Left renal cortex interstitium (tissue), 4 donors: ENCODE measurements at places on chromosomes 2 and 18.

- DNase-seq: no peak
Observed at GRCh38 chr2:105934467-105934866, 189.8 kb downstream of the NCK2 start.

DNA sequence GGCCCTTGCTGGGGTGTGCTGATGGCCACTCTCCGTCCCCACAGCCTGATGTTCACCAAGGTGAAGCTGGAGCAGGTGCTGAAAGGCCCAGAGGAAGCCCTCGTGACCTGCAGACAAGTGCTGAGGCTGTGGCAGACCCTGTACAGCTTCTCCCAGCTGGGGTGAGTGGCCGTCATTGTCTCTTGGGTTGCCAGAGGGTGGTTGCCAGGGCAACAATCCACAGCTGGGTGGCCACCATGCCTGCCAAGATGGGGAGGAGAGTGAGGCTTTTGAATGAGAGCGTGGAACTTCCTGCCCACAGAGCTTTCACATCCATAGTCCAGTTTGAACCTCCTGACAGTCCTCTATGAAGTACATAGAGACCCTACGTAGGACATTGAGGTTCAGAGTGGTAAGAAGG, 108.8 kb downstream of the STPG4 start:
- DNase-seq: no peak

DNA sequence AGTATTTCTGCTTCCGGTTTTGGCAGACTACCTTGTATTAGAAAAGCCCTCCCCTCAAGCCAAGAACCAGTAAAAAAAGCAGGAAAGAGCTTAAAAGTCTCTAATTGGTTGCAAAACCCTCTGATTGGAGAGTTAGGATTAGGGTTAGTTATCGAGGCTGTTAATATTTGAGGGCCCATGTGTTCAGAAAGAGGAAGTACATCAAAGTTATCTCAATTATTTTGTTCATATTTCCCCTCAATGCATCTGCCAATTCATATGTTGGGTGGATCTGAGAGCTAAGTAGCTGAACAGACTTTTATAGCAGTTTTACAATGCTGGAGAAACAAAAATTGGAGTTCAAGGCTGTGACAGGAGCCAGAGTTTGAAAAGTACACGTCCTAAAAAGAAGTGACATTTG, 43.1 kb upstream of the KLHL14 start:
- no peak for DNase-seq

DNA sequence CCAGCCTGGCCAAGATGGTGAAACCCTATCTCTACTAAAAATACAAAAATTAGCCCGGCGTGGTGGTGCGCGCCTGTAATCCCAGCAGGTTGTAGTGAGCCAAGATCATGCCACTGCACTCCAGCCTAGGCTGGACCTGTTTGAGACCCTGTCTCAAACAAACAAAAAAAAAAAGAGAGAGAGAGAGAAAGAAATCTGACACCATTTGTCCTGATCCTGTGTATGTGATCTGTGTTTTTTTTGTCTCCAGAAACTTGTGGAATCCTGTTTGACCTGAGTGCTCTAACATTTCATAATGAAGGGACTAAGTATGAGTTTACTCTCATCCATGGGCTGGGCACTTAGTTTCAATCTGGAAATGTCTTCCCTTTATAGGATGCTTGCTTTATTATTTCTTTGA, 6.4 kb upstream of the ITPRIPL1 start:
- no peak for DNase-seq

- DNase-seq: no peak
Observed at GRCh38 chr2:34069604-34070003, 470.5 kb upstream of the FAM98A start.

DNA sequence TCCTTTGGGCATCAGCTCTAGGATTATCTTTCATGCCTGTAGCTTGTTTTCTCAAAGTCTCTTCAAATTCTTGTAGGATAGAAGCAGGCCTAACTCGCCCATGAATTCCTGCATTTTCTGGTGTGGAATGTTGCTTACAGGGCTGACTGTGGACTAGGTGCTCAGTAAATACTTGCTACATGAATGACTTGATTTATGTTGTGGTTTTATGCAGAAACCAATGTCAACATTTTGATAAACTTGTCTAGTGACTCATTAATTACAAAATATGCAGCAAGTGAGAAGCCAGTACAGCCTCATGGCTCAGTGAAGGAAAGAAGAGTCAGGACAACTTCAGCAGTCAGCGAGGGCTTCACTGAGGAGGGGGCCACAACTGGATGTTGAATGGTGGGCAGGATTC, 110.6 kb upstream of the SIX2 start:
- DNase-seq: no peak

GRCh38 chr2:167855211-167855610, 392.2 kb downstream of the STK39 start:
- no peak for DNase-seq

DNA sequence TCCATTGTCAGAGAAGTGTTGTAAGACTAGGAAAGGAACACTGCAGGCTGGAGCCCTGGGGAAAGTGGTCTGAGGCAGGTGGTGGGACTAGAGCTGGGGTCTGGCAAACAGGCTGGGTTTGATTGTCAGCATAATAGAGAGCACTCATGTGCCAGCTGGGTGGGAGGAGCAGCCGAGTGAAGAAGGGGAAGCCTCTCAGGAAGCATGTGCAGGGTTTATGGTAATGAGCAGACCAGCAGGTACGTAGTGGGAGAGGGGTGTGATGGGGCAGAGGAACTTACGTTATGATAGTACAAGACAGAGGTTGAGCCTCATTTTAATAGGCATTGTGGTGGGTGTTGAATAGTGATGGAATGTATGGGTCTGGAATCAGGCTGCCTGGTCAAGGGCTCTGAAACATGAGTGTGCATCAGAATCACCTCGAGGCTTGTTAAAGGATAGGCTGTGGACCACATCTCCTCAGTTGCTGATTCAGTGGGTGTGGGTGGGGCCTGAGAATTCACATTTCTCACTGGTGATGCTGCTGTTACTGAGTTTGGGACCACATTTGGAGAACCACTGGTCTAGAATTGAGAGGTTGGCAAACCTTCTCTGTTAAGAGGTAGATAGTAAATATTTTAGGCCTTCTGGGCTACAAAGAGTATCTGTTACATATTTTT, 1.7 kb upstream of the MGAT5 start:
- no peak for DNase-seq

- DNase-seq: no peak
Observed at GRCh38 chr2:46554397-46554796, 75.0 kb downstream of the TMEM247 start.

DNA sequence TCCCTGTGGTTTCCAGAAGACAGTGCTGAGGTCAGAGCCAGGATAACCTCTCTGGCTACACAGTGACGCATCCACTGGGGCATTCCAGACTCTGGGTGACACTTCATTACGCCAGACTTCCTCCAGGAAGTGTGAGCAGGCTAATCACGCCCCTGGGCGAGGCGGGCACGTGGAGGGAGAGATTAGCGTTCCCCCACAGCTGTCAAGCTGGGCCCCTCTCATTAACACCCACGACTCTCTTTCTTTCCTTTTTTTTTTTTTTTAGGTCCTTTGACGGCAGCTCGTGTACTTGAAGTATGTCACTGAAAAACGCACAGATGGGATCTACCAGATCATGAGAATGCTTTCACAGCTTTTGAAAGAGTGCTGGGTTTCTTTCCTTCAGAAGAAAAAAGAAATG, 274.6 kb downstream of the AFF3 start:
- no peak for DNase-seq

DNA sequence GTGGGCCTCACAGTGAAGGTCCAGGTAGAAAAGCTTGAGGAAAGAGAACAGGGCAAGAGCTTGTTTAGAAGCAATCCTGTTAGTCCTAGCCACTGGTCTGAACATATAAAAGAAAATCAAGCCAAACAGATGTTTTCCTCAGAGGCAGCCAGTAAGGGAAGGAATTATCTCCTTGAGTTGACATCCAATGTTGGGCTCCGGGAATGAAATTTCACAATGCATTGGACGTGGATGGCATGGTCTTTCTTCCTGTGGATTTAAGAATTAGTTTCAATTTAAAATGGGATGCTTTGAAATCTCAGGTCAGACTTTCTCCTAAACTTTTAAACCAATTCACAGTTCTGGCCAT, 92.1 kb downstream of the ACKR3 start:
- no peak for DNase-seq

DNA sequence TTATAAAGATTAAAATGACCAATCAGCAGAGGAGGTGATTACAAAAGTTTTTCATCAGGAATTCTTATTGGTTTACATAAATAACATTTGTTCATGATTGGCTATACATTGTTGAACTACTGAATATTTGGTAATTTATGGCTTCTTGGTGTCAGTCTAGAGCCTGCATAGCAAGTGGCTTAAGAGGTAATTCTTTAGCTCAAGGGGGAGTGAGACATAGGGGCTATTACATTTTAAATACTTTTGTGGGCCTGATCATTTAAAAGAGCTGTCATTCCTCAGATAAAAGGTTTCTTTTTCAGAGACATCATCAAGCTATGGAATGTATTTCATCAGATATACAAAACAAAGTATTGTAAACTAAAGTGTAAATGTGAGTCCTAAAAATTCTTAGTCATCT, 373.8 kb downstream of the EPHA4 start:
- no peak for DNase-seq
